Germinal center (tissue), 1 donor: ENCODE measurements at places on chromosomes 4 and X.

DNA sequence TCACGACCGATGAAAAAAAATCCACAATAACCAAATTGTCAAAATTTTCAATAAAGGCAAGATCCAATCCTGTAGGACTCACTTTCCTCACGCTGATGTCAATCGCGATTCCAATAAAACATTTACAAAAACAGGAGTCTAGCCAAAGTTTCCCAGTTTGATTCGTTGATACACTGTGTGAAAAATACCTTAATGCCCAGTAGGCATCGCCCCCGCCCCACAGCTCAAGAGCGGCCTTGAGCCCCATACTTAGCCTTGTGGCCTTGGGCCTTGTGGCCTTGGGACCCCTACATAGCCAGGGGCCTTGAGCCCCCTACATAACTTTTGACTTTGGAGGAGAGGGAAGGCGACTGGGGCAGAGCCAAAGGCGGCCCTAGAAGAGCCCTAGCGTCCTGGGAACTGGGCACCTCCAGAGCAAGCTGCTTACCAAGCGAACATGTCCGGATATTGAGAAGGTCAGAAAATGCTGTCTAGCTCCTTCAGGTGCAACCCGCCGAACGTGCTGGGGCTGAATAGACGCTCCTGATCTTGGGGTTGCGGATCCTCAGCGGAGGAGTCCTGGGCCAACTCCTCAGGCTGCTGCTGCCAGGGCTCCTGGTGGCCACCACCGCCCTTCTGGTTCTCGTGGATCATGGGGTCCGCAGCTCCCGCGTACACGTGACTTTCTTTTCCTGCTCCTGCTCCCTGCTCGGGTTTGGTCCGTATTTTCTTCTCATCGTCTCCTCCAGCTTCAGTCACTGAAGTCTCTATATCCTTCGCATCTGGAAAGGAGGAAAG lies 62.9 kb downstream of the RHOXF2B start:
- DNase-seq, result no peak

- DNase-seq, result no peak
Measured at GRCh38 chr4:137432446-137433311, 99.6 kb downstream of the PCDH18 start.

DNA sequence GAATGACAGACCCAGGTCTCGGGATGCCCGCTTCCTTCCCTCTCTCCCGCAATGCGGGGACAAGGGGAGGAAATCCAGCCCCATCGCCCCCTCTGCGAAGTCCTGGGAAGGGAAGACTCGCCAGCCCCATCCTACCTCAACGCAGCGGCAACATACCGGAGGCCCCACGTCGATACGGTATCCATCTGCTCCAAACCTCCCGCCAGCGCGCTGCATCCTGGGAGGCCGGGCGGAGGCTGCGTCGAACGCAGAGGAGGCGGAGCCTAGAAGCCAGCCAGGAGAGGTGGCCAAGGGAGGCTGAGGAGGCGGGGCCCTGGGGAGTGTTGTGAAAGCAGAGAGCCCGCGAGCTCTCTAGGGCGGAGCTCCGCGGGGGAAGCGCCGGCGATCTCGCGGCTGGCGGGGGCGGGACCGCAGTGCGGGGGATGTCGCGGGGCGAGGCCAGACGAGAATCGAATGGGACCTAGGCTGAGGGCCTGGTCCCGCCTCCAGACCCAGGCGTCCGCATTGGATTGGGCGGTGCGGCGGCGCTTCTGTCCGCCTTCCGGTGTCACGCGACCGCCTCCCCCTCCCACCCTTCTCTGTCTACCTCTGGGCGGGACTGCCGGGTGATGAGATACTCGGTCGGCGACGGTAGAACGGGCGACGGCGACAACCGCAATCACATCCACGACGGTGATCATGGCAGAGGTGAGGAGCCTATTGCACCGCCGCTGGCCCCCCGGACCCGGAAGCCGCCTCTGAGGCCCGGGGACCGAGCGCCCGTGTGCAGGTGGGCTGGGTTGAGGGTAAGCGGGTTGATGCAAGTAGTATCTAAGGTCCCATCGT lies at the start of the genes FANCB and MOSPD2:
TSS of gene FANCB (minus strand) at position 219 of the 825 bp plus-strand sequence. CDS start 7,559 bp downstream, outside the sequence.
TSS of gene MOSPD2 (plus strand) at position 571 of the 825 bp plus-strand sequence. CDS start at position 679, 108 bp downstream.
- DNase-seq, result peak; percentile 93

DNA sequence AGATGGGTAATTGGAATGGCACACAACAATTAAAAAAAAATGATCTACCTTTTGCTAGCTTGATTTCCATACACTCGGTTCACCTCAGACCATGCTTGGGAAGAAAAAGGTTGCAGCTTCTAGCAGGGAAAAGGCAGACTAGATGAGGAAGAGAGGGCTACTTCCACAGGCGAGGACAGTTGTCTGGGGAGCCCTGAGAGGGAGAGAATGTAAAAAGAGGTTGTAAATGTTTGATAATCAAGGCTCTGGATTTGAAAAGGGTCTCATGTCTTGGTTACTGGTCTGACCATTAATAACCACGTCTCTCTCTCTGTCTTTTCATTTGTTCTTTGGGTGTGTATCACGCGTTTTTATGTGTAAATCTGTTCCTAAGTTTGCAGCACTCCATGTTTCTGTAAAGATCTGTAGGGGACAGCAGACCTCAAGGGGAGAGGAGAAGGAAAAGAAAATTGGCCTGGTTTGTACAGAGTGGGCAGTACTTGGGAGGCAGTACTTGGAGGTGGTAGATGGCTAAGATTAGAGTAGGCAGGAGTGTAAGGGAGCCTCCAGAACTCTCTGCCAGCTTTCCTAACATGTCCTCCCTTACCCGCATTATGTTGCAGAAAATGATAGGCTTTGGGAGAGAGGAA lies 750 bp downstream of the ARMCX5 start:
- DNase-seq, result no peak
